ENCODE measurements at places on chromosomes 6 and 20. TPM values are rescaled to one million over a fixed set of nuclear protein-coding genes. Genes with fewer than 3 reads are reported as not detected.

DNA sequence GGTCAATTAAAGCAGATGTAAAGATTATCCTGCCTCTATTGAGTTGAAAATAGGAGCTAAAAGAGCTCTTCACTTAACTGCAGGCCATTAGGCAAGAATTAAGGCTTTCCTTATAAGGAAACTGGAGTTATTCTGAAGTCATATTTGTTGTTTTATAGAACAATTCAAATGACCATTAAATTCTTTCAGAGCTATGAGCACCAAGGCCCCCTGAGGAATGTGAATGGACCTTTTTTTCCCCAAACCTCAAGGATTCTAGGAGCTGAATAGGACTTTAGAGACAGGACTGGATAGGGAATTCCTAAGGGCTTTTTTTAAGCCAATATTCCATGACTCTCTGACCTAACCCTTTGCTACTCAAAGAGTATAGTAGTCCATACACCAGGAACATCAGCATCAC is 565.7 kb upstream of the BTBD3 start:
- H3K4me1 ChIP-seq = no peaks in the 10 kb centered on the region
- no peak for DNase-seq
- no peaks in the 10 kb centered on the region for H3K27me3 ChIP-seq
- H3K27ac ChIP-seq = no peak overlapping the region

DNA sequence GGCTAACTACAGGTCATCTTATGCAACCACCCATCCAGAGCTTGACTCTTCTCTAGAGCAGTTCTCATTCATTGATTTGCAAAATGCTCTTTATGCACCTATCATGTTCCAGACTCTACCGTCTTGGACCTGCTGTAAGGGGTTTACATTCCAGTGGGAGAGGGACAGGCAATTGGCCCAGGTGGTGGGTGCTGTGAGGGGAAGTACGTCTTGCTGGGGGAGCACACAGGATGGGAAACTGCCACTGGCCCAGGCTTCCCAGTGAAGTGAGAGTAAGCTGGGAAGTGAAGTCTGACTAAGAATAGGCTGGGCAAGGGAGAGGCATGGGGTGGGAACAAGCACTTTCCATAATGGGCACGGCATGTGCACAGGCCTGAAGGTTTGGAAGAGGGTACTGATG is 13.8 kb downstream of the OLIG3 start:
- no peak overlapping the region for H3K4me3 ChIP-seq
- DNase-seq = no peak
- no peaks in the 10 kb centered on the region for H3K36me3 ChIP-seq
- peaks cover 7% of the 10 kb centered on the region for H3K27me3 ChIP-seq
- H3K27ac ChIP-seq = no peak overlapping the region

DNA sequence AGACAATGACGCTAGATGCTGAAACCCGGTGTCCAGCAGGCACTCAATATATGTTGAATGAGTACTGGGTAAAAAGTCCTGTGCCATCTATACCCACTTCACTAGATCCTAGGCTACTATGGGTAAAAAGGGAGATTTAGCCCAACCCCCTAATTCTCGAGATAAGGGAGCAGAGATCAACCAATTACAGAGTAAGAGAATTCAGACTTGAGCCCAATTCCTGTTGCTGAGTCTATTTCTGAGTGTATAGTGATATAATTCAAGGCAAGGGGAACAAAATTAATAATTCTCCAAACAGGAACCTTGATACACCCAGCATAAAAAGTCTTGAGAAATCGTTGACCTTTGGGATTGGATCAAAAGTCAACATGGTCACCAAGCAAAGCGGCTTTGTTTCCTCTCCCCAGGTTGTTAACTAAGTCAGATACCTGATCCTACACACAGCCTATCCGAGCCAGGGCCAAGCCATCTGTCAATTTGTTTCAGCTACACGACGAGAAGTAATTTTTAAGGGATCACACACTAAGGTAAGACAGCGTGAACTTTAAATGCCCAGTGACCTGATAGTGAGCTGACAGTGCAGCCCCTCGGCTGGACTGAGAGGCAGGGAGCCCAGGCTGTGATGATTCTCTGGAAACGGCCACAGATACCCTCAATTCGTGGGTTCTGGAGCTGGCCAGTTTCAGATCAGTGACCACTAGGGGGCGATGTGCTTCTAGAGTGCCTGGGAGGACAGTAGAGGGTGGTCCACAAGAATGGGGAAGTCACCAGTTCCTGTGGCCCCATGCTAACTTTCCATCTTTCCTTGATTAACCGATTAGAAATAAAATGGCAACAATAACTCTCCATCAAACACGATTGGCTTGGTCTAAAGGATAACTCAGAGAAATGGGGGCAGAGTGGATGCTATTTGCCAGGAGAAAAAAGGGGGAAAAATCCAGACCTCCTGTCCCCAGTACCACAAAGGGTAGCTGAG is 46.2 kb downstream of the SLC22A23 start:
- DNase-seq = peak; percentile 20
- H3K27ac ChIP-seq = no peak overlapping the region
- H3K4me3 ChIP-seq = no peak overlapping the region
- H3K27me3 ChIP-seq = no peaks in the 10 kb centered on the region
- no peaks in the 10 kb centered on the region for H3K36me3 ChIP-seq

Gene CFAP206
- total RNA-seq = 2.4 TPM

Gene MEI4
- total RNA-seq = 0.05 TPM

GRCh38 chr6:72642435-72642834 is 20.6 kb downstream of the KCNQ5 start:
- H3K27ac ChIP-seq = no peak overlapping the region
- DNase-seq = no peak
- H3K27me3 ChIP-seq = no peaks in the 10 kb centered on the region

- no peaks in the 10 kb centered on the region for H3K36me3 ChIP-seq
- no peak overlapping the region for H3K27ac ChIP-seq
- H3K4me1 ChIP-seq = no peaks in the 10 kb centered on the region
- no peak for DNase-seq
- no peak overlapping the region for H3K4me3 ChIP-seq
Observed at GRCh38 chr6:166554316-166554715, 32.2 kb downstream of the RAMACL start.

DNA sequence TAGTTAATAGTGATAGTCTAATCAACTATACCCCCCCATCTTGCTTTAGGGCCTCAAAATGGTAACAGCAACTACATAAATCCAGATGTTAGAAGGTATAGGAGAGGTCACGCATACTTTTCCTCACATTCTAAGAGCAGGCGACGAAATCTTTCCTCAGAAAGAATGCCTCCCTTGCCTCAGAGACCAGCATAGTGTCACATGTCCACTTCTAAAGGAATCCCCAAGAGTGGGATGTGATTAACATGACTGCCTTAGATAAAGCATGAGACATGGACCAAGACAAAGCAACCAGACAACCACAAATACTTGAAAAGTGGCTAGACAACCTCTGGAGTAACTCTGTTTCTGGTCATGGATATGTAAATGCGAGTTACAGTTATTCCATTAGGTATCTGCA is 710.7 kb downstream of the EYS start:
- no peaks in the 10 kb centered on the region for H3K4me1 ChIP-seq
- H3K4me3 ChIP-seq = no peak overlapping the region
- no peaks in the 10 kb centered on the region for H3K36me3 ChIP-seq

DNA sequence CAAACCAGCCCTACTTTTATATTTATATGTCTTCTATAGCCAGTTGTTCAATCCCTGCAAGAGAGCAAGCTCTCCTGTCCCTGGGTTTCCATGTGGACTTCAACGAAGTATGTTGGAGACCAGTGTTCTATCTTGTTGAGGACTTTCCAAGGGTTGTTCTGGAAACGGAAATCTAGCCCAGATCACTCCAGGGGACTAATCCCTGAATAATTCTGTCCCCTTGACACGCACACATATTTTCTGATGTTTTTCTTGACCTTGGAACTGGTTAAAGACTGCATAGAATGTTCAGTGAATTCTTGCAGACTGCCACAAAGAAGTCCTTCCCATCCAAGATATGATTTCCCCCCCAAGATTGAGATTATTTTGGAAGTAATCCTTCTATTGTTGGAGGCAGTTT is 9.5 kb upstream of the MYLK2 start:
- no peaks in the 10 kb centered on the region for H3K27me3 ChIP-seq
- peaks cover 24% of the 10 kb centered on the region for H3K4me1 ChIP-seq
- peaks cover 5% of the 10 kb centered on the region for H3K36me3 ChIP-seq
- DNase-seq = no peak
- no peak overlapping the region for H3K4me3 ChIP-seq

DNA sequence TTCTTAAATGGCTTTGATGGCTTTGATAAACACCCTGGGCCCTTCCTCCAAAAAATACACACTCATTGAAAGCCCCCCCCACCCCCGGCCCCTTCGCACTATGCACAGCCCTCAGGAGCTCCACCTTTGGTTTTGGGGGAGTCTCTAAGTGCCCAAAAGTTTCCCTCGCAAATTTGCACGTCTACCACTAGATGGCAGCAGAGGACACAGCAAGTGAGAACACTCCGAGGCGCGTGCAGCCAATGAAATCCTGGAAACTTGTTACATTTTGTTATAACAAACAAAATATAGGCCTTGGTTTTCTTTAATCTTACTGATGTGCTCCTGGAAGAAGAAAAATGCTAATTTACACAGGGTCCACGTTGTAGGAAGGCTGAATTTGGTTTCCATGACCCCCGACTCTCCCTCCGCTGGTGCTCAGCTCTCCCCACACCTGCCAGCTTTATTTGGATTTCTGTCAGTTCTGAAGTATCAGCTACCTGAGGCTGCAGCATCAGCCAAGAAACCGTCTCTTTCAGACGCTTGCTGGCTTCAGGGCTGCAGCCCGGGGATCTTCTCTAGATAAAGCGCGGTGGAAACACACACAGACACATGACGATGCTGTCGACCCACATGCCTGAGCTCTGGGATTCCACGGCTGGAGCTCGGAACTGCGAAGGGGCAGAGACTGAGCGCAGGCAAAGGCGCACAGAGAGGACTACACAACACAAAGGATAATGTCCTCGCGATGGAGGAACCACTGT is 148.3 kb upstream of the RPS6KA2 start:
- no peak overlapping the region for H3K27ac ChIP-seq
- H3K4me3 ChIP-seq = peak overlapping the region; percentile 0
- peaks cover 10% of the 10 kb centered on the region for H3K4me1 ChIP-seq
- peaks cover 13% of the 10 kb centered on the region for H3K27me3 ChIP-seq
- no peaks in the 10 kb centered on the region for H3K36me3 ChIP-seq
- peak; percentile 47 for DNase-seq

DNA sequence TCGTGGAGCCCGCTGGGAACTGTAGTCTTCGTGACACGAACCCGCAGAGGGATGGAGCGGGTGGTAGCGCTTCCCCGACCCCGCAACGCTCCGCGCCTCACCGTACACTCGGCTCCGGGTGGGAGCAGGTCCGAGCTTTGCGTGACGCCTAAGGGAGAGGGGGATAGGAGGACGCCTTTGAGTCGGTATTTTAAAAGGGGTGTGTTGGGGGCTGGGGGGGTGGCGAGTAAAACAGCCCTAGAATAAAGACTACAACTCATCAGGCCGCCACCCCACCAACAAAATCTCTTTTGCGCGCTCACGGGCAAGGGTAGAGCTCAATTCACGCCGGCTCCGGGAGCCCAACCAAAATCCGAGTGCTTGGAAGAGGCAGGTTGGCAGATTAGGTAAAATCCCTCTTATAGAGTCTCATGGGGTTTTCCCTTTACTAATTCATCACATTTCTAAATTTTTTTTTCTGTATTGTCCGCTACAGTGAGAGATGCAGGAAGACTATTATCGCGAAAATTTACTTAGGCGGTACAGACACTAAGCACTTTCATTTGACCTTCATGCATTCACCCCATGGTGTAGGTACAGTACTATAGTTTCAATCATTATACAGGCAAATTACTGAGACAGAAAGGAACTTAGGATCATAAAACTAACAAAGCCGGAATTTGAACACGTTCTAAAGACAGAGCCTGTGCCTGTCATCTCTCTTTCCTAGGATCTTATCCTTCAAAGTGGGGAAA is 706 bp upstream of the SNX14 start:
- no peak for DNase-seq
- no peaks in the 10 kb centered on the region for H3K36me3 ChIP-seq
- H3K27ac ChIP-seq = peak overlapping the region; percentile 97
- H3K27me3 ChIP-seq = no peaks in the 10 kb centered on the region
- H3K4me3 ChIP-seq = peak overlapping the region; percentile 97

GRCh38 chr6:25387483-25387882 is 108.3 kb downstream of the CARMIL1 start:
- H3K27ac ChIP-seq = no peak overlapping the region
- no peaks in the 10 kb centered on the region for H3K4me1 ChIP-seq
- H3K27me3 ChIP-seq = no peaks in the 10 kb centered on the region
- no peak overlapping the region for H3K4me3 ChIP-seq

- H3K27me3 ChIP-seq = no peaks in the 10 kb centered on the region
- H3K27ac ChIP-seq = no peak overlapping the region
- no peaks in the 10 kb centered on the region for H3K36me3 ChIP-seq
- DNase-seq = no peak
- H3K4me3 ChIP-seq = no peak overlapping the region
Observed at GRCh38 chr6:1739680-1740079, 130.0 kb downstream of the FOXC1 start.

DNA sequence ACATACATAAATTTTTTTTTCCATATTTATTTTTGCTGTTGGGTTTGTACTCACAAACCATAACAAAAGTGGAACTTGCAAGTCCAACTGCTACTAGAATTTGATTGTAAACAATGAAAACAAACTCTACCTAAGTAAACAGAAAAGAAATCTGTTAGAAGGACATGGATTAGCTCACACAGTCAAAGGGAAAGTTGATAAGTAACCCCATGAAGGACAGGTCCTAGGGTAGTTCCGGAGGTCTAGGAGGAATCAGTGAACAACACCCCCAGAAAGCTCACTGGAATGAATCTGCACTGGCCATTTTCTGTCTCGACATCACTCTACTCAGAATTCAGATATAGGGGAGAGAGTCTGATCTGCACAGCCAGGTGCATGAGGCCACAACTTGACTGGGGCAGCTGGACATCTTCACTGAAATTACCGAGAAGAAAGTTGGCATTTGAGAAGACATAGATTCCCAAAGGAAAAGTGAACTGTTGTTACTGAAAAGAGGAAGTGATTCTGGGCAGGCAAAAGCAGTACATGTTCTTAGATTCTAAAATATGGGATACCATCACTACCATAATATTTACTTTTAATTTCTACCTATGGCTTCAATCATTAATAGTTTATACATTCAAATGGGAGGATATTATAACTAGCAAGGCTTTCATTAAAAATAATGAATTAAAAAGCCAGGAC is 76.4 kb downstream of the HMGN3 start:
- peaks cover 2% of the 10 kb centered on the region for H3K4me1 ChIP-seq
- no peak overlapping the region for H3K27ac ChIP-seq
- H3K27me3 ChIP-seq = no peaks in the 10 kb centered on the region
- H3K36me3 ChIP-seq = no peaks in the 10 kb centered on the region

Gene MGME1
- 27.0 TPM for total RNA-seq

Measured in Panc1 (cell line).